Urinary bladder (tissue), 4 donors: ENCODE measurements at places on chromosomes 12 and 14. TPM values are rescaled to one million over a fixed set of nuclear protein-coding genes. Genes with fewer than 3 reads are reported as not detected.

Gene PDZRN4
- total RNA-seq: 11.5 TPM

Gene MGAT4C
- 12.1 TPM for total RNA-seq

- DNase-seq: no peak
Observed at GRCh38 chr14:40394634-40395340, 962.6 kb upstream of the FBXO33 start.

DNA sequence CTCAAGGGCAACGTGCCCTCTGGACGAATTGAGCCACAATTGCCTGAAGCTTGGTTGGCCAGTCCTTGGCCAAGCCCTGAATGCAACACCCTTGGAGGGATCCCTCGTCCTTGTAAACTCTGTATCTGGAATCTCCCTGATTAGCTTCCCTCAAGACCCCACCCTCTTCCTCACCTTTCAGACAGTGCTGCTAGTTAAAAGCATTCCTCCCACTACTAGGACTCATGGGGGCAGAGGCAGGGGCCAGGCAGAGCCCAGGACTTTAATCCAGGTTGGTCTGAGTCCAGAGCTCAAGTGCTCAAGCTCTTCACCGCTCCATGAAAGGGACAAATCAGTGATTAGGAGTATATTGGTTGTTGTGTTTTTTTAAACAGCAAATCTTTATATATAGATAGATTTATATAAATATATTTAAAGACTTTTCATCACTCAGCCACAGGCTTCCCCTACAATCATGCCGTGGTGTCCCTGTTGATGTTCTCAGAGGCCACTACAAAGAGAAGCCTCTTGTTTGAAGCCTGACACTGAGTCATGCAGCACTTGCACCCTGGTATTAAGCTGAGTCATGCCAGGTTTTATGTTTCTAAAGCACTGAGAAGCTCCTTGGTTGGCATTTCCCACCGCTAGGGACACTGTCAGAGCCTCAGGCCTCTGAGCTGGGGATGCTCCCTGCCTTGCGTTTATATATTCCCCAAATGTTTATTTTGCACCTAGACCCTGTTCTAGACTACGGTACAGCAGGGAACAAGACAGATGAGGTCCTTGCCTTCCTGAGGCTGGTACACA lies 53.8 kb upstream of the GSC start:
- no peak for DNase-seq

DNA sequence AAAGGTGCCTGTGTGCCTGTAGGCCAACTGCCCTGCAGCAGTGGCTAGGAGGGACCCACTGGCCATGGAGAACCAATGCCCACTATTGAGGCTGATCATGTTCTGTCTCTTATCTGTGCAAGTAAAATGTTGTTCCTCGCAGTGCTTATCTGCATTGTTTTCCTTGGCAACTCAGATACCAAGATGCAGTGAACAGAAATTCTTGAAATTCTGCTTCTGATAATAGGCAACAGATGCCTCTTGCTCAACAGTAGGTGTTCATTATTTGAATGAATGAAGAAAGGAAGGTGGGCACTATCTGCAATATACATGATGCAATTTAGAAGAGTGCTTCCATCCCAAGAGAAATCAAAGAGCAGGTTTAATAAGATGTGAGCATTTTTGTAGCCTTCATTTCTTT lies 232.2 kb downstream of the NUAK1 start:
- no peak for DNase-seq

DNA sequence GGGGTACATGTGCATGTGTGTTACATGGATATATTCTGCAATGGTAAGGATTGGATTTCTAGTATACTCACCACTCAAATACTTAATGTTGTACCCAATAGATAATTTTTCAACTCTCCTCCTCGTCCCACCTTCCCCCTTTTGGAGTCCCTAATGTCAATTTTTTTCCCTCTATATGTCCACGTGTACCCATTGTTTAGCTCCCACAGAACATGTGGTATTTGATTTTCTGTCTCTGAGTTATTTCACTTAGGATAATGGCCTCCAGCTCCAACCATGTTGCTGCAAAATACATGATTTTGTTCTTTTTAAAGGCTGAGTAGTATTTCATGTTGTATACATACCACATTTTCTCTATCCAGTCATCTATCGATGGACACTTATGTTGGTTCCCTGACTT lies 97.2 kb upstream of the TMTC1 start:
- DNase-seq: no peak

DNA sequence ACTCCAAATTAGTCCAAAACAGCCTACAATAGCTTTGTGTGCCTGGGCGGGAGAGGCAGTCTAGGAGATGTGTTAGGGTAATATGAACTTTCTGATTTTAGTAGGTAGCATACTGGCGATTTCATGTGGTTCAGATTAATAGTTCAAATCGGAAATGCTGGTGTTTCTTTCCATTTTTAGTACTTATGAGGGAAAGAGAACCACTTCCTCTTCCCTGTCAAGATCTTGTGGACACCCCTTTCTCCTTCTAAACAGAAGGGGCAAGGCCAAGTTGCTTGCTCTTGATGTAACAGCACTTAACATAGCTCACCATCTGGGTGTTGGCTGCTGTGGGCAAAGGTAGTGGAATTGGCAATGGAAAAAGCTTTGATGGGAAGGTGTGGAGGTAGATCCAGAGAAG lies 32.2 kb upstream of the IGF1 start:
- no peak for DNase-seq

- no peak for DNase-seq
Observed at GRCh38 chr12:61916831-61917230, 343.4 kb upstream of the USP15 start.
